ENCODE measurements at places on chromosomes 13 and 19.
A peak's percentile ranks its signal among the peaks of the same experiment; 100 is the strongest.

GRCh38 chr13:32825481-32825880 lies 190.7 kb upstream of the KL start:
- DNase-seq = no peak

GRCh38 chr19:6579450-6580178 lies 11.3 kb downstream of the CD70 start:
- DNase-seq = no peak

DNA sequence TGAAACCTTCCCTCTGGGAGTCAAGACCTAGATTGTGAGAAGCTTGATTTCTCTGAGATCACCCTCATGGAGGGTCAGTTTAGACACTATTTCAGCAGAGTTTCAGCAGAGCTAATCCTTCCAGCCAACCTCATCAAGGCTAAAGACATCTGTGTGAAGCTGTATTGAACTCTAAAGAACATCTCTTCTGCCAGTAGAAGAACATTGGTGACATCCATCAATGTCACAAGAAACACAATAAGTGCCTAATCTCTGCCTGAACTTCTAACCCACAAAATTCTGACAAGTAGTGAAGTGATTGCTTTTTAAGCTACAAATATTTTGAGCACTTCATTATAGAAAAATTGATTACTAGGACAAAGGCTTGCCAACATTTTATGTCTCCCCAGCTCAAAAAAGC lies 475.8 kb upstream of the PCDH20 start:
- no peak for DNase-seq

GRCh38 chr19:46014941-46015686 lies 7.7 kb downstream of the PGLYRP1 start:
- peak; percentile 59 for DNase-seq

DNA sequence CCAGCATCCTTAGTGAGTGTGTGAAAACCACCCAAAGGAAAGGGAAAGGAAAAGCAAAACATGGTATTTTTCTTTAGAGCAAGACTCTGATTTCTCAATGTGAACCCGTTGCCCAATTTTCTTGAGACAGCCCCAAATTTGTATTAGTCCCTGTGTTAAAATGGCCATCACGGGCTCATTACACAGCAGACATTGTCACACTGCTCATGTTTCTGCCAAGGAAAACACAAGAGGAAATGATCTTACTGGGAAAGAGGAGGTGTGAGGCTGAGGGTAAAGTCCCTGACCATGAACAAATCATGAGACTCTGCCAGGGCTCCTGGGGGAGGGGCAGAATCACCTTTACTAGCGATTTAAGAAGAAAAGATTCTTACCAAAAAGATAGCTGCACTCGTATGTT lies 54.4 kb downstream of the FAM124A start:
- DNase-seq = no peak

DNA sequence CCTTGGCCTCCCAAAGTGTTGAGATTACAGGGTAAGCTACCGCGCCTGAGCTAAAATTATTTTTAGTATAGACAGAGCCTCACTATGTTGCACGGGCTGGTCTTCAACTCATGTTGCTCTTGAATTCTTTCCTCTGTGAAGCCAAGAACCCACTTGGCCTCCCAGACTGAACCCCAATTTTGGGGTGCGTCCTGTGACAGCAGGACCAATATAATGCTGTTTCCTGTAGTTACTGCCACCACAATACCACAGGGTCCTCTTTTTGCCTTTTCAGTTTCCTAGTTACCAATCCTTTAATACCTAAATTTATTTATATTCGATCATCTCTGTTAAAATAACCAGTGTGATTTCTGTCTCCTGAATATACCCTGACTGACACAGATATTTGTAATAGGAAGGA lies 32.9 kb downstream of the TSKS start:
- no peak for DNase-seq

- DNase-seq = no peak
These were observed 21.6 kb upstream of the FNDC3A start for GRCh38 chr13:48954081-48954480.

DNA sequence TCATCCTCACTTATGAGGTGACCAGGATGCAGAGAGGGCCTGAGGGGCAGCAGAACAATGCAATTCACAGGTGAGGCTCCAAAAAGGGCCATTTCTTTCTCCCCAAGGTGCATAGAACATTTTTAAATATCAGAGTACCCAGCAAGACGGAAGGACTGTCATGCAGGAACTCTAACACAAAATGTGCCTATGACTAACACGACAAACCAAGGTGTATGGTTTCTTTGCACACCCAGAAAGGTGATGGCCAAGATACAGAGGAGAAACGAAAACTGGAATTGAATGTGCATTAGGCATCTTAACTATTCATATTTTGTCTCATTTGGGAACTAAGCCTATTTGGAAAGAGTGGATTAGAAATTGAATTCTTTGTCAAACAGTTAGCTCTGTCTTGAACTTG lies 29.9 kb downstream of the SHISA2 start:
- no peak for DNase-seq

GRCh38 chr19:18364826-18365528 lies 21.0 kb upstream of the GDF15 start:
- DNase-seq = no peak

DNA sequence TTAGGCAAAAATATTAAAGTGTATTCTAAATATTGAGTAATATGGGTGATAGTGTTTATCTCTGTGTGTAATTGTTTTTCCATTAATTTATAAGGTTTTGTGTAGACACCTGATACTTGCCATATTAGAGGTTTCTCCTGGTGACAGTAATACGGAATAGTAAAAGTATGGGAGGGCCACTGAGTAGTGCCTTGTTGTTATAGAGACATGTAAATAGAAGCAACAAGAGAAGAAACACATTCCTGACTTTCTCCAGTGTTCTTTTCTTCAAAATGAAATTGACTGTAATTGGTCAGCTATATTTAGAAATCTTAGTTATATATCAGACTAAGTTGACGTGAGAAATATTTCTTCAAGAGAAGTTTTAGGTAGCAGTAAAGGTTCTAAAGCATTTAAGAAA lies 18.5 kb downstream of the RNASEH2B start:
- DNase-seq = no peak

GRCh38 chr13:45775401-45775963 lies 73.4 kb downstream of the CBY2 start:
- no peak for DNase-seq

- no peak for DNase-seq
These were observed 44.1 kb downstream of the TM9SF2 start for GRCh38 chr13:99545361-99545760.

DNA sequence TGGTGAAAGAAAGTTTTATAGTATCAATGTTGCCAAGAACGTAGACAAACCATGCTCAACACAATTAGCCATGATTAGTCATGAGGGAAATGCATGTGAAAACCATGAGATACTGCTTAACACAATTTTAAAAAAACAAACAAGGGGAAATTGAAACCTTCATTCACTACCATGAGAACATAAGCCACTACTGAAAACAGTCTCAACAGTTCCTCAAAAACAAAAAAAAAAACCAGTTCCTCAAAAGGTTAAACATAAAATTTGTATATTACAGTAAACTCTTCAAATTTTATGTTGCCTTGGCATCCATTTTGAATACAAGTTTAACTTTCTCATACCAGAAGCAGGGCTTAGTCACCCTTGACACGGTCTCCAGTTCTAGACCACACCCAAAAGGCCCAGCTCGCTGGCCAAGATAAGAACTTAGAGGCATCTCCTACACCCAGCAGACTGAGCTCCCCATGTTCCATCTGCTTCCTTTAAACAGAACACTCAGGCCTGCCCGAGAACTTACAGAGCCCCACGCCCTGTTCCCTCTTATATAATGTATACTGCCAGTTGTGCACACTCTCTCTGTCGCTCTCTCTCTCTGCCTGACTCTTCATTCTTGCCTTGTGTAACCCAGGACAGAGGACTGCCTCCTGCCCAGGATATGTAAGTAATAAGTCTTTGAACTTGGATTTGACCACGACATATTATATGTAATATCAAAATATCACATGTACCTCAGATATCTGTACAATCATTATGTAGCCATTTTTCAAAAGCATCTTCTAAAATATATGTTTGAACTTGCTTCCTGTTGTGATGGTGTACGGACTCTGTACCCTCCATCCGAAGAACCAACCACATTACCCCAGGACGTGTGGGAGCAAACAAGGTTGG lies 67.4 kb downstream of the STK24 start:
- peak; percentile 59 for DNase-seq

GRCh38 chr19:1373042-1373533 lies 10.6 kb upstream of the NDUFS7 start:
- DNase-seq = no peak

DNA sequence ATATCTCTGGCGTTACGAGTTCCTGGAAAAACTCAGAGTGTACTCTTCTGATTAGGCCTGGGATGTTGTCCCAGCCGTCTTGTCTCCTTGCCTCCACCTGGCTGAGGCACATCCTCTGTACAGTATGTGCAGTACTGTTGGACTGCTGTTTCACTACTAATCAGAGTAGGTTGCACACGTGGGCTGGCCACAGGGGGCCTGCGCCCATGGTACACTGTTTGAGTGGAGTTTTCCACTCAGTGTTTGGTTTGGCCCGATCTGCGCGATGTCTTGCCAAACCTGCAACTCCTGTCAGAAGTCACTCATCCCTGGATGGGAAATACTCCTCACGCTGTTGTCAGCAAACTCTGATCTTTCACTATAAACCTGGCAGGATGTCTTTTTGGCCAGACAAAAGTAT lies 189.6 kb upstream of the CSNK1A1L start:
- DNase-seq = no peak

- DNase-seq = no peak
These were observed 11.8 kb downstream of the NLRP12 start for GRCh38 chr19:53812335-53812734.

Measured in stimulated activated CD4-positive, alpha-beta T cell treated with anti-CD3 and anti-CD28 coated beads, Interleukin-4, amount 100 ng/mL, for 24 hours (primary cell).